ENCODE measurements at places on chromosomes 2 and 18.

GRCh38 chr2:67289921-67290371 is 107.2 kb upstream of the ETAA1 start:
- no peak for DNase-seq

GRCh38 chr2:223526106-223526505 is 76.1 kb downstream of the SCG2 start:
- no peak for DNase-seq

DNA sequence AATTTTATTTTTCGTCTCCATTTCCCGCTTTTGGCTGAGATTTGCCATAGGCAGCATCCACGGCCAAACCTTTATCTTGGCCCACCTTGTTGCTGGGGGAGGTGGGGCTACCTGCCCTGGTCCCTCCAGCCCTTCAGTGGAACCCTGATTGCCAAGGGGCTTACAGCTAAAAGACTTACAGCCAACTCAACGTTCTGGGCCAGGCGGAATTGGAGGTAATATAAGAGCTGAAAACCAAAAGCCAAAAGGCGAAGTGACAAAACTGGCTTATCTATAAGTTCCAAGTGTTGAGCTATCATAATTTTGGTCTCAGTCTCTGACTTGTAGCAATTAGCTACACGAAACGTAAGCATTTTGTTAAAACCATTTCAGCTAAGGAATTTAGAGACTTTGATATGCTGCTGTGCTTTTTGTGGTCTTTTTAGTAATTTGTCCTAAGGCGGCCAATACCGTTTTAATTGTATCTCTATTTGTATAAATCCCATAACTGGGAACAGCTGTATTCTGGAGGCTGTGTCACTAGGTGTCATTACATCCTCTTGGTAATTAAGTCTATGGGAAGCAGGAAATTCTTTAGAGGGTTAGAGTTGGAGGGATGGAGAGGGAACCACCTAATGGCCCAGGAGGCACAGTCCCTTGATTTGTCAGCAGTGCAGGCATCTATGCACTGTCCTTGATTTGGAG is 24.0 kb downstream of the PDCD1 start:
- DNase-seq: no peak

GRCh38 chr2:19971691-19972090 is 18.2 kb downstream of the WDR35 start:
- no peak for DNase-seq

DNA sequence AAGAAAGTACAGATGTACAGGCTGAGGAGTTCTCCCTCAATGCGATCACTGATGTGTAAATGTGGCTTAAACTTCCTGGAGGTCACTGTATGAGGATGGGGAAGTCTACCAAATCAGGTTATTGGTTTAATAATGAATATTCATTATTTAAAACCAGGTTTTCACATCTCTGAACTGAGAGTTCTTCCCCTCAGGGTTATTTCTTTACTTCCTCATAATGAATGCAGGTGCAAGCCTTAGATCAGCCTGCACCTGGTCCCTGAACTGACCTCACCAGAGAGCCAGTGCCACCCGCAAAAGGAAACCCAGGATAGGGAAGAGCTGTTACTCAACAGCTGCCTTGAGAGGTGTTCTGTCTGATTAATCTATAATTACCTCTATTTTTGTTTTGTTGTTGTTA is 369.0 kb downstream of the EPHA4 start:
- no peak for DNase-seq

Data from stimulated activated CD8-positive, alpha-beta memory T cell treated with anti-CD3 and anti-CD28 coated beads, Interleukin-12 subunit alpha, Interleukin-12 subunit beta, amount 100 ng/mL, for 1 hour (primary cell).